ENCODE measurements at places on chromosomes 2 and 18. TPM values are rescaled to one million over a fixed set of nuclear protein-coding genes. Genes with fewer than 3 reads are reported as not detected.

CXCR4 gene
- total RNA-seq = 51.9 TPM

SPP2 gene
- total RNA-seq = not detected

CAVIN2 gene
- total RNA-seq = 55.0 TPM

C2orf80 gene
- total RNA-seq = not detected

MZT2A gene
- total RNA-seq = 65.3 TPM

B3GNT2 gene
- total RNA-seq = 35.0 TPM

POTEC gene
- not detected for total RNA-seq

FIGN gene
- 8.0 TPM for total RNA-seq

ANKRD30B gene
- not detected for total RNA-seq

MERTK gene
- 32.2 TPM for total RNA-seq

REG3G gene
- total RNA-seq = 8.8 TPM

OSBPL6 gene
- 0.91 TPM for total RNA-seq

TCF7L1 gene
- 12.5 TPM for total RNA-seq

SERPINB3 gene
- not detected for total RNA-seq

HOXD12 gene
- not detected for total RNA-seq

ZC3H15 gene
- total RNA-seq = 45.3 TPM

ELOA2 gene
- total RNA-seq = not detected

RBKS gene
- 10.3 TPM for total RNA-seq

TFPI gene
- total RNA-seq = 266 TPM

Data from kidney (tissue), 22 donors.